ENCODE measurements at places on chromosomes 13 and 19.

- DNase-seq, result no peak
Observed at GRCh38 chr13:61592489-61592888, 176.8 kb upstream of the PCDH20 start.

- peak; percentile 14 for DNase-seq
Observed at GRCh38 chr13:38872693-38873092, 117.9 kb downstream of the STOML3 start.

GRCh38 chr13:112005925-112006324, 61.0 kb upstream of the SOX1 start:
- no peak for DNase-seq

- DNase-seq, result no peak
Observed at GRCh38 chr19:11323601-11324078, 15.8 kb downstream of the RAB3D start.

DNA sequence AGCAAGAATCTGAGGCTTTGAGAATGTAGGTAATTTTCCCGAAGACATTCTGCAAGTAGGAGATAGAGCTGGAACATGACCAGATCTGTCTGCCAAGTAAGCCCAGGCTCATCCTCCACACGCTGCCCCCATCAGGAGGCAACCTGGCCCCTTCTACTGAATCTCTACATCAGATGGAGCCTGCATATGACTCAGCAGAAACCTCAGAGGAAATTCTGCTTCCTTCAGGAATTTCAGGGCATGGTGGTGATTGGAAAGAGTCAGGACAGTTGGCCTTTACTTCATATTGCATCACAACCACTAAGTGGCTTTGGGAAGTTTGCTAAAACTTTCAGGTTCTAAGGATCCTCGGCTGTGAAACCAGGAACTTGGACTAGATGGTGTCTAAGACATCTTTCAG, 85.2 kb downstream of the LRRC63 start:
- no peak for DNase-seq

DNA sequence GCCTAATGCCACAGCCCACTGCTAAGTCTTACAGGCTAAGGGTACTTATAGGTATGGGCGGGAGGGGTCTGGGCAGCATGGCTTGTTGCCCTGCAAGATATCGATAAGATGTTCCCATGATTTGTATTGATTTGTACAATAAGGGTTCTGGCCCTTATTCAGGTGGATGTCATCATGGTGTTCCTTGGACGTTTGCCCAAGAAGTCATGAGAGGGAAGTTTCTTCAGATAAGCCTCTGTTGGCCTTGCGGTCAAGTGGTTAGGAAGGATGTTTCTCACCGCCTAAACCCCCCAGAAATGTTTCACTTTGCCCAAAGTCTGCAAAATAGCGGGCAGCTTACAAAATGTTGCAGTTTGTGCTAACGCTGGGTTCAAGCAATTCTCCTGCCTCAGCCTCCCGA, 7.3 kb downstream of the PARP4 start:
- no peak for DNase-seq

- no peak for DNase-seq
Observed at GRCh38 chr13:113597391-113598080, 13.0 kb downstream of the TFDP1 start.

DNA sequence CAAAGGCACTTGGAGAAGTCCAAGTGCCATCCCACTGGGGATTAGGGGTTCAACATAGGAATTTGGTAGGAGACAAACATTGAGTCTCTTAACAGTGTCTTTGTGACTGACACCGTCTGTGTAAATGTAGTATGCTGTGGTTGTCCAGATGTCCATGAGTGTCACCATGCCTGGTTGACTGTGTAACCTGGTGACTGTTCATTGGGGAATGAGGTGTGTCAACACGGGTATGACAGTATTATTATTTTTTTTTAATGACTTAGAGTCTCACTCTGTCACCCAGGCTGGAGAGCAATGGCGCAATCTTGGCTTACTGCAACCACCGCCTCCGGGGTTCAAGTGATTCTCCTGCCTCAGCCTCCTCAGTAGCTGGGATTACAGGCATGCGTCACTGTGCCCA, 16.2 kb downstream of the PKN1 start:
- no peak for DNase-seq

DNA sequence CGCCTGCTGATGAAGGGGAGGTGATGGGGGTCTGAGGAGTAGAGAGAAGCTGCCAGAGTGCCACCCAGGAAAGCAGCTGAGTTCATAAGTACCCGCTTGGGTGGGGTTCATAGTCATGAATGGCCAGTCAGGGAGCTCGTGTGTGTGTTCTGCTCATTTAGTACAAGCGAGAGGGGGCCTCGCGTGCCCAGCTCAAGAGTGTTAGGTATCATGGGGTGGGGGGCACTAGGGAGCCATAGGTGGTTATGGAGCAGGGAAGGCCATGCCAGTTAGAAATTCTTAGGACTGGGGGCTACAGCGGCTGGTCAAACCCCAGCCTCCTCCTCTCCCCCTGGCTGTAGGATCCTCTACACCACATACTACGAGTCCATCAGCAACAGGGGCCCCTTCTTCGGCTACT, 46.8 kb downstream of the CD320 start:
- no peak for DNase-seq

DNA sequence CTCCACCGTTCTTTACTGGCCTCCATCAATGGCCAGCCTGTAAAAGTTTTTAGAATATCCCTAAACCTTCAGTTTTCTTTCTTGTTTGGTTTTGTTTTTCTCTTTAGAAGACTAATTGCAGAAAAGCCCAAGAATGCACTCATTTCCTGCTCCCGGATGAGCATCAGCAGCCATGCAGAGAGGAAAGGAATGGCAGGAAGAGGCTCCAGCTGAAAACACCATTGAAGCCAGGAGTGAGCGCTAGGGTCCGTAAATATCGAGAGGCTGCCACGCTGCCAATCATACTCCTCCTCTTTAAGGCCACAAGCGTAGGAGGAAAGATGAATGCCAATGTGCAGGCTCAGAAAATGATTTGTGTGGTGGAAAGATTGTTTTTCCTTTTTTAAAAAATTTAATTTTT, 57.4 kb upstream of the UBE2L5 start:
- no peak for DNase-seq

DNA sequence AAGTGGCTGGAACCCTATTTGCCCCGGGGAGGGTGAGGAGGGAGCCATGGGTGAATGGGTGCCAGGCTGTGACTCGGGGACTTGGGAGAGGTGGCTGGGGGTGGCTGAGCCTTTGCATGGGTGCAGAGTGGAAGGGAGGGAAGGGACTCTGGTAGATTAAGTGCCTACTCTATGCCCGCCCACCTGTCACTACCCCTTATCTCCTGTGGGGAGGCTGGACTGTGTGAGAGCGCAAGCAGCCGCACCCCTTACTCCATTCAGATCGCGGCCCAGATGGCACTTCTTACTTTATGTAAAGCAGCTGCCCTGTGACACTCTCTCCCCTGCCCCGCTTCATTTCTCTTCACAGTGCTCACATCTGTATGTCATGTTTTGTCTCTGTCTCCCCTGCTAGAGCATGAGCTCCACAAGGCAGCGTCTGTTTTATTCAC, 2.9 kb downstream of the KASH5 start:
- no peak for DNase-seq

GRCh38 chr13:76733671-76734070, 152.5 kb downstream of the KCTD12 start:
- no peak for DNase-seq

- DNase-seq, result no peak
Observed at GRCh38 chr13:79936368-79937136, 404.4 kb downstream of the SPRY2 start.

GRCh38 chr13:85313761-85314503, 485.3 kb downstream of the SLITRK6 start:
- no peak for DNase-seq

DNA sequence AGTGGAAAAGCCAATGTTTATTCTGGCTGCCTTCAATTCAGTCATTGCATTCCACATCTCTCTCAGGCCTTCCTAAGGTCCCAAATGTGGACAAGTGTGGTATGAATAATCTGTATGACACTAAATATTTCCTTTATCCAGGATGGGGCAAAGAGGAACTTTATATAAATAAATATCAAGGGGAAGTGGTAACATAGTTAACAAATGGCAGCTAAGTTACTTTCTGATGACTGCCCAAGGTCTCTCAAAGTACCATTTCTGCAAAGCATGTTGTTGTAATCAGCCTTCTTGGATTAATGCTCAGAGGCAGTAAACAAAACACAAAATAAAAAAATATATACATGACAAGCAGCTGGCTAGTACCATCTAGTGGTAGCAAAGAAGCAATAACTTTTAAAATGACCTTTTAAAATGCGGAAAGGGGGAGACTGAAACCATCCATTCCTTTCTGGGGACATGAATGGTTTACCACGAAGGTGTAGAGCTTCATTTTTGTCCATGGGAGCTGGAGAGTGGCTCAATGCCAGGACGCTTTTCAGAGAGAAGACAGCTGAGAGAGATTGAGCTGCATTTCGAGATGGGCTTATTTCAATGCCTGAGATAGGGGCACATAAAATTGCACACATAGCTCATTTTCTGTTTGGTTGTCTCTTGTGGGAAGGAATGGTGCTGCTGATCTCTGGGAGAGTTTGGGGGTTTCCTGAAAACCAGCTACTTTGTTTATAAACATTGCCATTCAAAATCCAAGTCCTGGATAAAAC, 259.2 kb downstream of the RFC3 start:
- peak; percentile 69 for DNase-seq

- peak; percentile 51 for DNase-seq
Observed at GRCh38 chr13:29464105-29464679, 131.3 kb downstream of the SLC7A1 start.

GRCh38 chr13:50731400-50731799, 112.1 kb downstream of the DLEU7 start:
- peak; percentile 12 for DNase-seq

- no peak for DNase-seq
Observed at GRCh38 chr19:33552191-33552927, 30.8 kb upstream of the PEPD start.

DNA sequence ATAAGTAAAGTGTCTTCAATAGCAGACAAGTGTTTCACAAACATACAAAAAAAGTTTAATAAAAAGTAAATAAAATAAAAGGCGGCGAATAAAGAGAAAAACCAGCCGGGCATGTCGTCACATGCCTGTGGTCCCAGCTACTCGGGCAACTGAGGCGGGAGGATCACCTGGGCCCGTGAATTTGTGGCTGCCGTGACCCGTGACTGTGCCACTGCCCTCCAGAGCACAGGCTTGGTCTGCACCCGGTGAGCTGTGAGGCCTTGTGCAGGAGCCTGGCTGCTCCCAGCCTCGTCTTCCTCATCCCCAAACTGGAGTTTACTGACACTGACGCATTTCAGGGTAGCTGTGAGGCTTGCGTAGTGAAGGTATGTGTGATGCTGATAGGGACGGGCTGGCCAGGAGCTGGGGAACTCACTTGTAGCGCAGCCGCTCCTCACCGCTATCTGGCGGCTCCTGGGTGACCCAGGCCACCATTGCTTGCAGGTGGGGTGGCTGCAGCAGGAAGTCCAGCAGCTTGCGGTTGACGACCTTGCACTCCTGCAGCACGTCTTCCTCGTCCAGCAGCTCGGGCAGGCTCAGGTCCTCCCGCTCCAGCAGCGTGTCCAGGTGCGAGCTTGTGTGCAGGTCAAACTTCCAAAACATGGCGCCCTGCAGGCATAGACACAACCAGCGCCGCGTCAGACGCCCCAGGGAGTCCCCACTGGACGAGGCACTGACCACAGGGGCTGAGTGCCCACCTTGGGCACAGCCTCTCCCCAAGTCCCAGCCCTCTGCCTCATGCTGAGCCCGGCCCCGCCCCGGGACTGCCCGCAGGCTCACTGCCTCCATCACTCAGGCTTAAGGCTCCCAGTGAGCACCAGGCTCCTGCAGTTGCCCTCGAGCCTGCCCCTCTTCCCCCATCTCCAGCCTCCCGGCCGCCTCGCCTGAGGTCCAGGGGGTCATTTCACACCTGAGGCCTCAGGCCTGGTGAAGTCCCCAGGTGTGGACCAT, 12.1 kb downstream of the PPP6R1 start:
- DNase-seq, result no peak

DNA sequence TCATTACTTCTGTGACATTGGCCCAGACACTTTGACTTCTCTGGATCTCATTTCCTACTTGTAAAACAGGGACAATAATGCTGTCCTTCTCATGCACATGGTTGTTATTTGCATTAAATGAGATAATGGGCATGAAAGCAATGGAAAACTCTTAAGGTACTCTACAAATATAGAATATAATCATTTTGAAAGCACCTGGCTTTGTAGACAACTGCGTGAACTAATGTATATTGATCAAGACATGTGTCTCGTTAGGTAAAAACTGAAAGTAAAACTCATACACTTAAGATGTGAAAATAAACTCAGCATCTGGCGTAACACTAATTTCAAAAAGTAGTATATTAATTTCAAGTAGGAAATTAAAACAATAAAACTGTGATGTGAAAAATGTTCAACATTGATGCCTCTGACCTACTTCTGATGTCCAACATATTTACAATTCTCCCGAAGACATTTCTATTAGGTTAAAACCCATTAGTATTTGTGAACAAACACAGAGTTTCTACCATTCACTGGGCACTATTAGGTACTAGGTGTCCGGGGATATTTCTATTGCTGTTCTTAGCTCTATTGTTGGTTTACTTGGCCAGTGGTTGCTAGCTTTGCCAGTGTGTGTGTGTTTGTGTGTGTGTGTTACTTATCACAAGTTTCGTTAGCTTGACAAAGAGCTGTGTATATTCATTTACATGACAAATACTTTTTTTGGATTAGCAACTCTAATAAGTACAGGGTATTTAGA, 220.5 kb downstream of the KCNRG start:
- no peak for DNase-seq

- no peak for DNase-seq
Observed at GRCh38 chr19:28494461-28494860, 718.5 kb downstream of the UQCRFS1 start.

DNA sequence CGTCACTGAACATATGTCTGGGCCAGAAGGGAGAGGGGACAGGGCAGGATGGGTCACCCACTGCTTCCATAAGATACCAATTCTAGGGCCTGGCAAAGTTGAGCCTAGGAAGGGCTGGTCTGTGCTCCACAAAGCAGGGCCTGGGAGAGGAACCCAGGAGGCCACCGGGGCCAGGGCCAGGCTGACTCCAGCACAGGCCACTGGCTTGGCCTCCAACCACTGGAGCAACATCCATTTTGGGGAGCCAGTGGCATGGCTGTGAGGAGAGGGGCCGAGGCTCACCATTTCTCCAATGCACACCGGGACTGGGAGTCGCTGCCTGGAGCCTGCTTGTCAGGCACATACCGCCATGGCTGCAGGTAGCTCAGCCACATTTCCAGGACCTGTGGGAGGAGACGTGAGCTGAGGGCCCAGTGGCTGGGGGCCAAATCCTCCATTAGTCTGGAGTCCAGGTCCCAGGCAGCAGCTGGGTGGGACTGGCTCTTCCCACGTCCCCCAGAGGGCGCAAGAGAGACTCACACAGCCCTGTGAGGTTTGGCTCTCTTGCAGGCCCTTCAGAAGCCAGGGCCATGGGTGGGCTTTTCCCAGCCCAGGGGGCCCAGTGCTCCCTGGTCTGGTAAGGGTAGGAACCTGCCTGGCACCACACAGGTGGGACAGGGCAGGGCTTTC, 27.7 kb downstream of the TUBA3C start:
- DNase-seq, result no peak

DNA sequence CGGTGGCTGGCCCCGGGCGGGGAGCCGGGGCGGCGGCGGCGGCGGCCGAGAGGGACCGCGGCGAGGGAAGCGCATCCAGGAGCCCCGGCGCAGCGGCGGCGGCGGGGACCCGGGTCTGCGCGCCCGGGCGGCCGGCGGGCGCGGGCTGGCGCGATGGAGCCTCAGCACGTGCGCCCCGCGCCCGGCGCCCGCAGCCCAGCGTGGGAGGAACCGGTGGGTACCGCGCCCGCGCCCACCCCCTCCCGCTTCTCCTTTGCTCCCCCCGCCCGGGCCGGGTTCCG, 7.8 kb upstream of the DGKH start:
- DNase-seq, result no peak
